ENCODE measurements at places on chromosomes 1 and 21.

GRCh38 chr1:159861218-159861617 is 1.2 kb downstream of the VSIG8 start:
- no peak for DNase-seq

DNA sequence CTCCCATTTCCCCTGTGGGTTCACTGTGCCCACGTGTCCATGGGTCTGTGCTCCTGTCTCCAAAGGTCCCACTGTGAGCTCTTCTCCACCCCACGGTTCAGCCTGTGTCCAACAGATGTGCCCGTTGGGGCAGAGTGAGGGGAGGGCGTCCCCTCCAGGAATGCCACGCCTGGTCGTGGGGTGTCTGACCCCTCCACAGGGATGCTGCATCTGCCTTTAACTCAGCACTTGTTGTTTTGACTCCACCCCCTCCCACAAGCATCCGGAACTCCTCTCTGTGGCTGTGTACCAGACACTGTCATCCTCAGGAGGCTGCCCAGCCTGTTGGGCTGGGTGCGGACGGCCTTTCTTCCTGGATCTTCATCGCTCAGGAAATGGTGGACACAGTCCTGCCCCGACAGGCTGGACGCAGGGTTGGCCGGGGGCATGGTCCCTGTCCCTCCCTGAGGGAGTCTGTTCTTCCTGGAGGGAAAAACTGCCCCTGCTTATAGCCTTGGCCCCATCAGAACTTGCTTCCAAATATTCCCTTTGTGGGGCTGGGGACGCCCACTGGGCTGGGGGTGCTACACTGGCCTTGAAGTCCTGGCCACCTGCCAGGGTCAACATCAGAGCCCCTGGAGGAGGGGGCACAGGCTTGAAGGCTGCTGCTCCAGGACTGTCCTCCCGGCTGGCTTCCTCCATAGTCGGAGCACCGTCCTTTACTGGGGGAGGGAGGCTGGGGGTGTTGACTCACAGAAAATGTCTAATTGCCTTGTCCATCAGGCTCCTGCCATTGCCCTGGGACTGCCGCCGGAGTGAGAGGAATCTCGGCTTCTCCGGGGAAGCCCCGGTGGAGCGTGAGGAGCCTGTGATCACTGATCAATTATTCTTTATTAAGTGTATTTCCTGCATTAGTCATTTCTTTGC is 182.0 kb upstream of the C1orf174 start:
- no peak for DNase-seq

DNA sequence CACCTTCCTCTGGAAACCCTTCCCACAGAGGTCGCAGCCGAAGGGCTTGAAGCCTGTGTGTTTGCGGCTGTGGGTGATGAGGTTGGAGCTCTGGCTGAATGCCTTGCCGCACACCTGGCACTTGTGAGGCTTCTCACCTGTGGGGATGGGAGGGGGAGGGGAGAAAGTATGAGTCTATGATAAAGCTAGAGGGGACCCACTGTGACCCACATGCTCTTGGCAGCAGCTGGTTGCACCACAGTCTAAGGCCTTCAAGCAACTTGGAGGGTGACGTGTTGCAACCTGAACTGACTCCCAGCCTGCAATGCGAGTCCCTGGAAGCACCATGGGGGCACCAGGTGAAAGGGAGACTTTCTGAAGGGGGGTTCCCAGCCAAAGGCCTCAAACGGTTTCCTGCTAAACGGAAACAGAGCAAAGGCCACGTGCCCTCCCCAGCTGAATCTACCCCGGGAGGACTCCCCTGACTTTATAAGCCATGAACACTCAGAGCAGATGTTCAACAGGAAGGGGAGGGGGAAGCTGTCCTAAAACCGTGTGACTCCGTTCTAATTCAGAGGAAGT is 10.6 kb downstream of the GFI1 start:
- DNase-seq, result no peak

GRCh38 chr1:28104866-28105467 is 16.6 kb upstream of the EYA3 start:
- peak; percentile 79 for DNase-seq

- DNase-seq, result no peak
Measured at GRCh38 chr1:8465013-8465412, 147.1 kb downstream of the SLC45A1 start.

DNA sequence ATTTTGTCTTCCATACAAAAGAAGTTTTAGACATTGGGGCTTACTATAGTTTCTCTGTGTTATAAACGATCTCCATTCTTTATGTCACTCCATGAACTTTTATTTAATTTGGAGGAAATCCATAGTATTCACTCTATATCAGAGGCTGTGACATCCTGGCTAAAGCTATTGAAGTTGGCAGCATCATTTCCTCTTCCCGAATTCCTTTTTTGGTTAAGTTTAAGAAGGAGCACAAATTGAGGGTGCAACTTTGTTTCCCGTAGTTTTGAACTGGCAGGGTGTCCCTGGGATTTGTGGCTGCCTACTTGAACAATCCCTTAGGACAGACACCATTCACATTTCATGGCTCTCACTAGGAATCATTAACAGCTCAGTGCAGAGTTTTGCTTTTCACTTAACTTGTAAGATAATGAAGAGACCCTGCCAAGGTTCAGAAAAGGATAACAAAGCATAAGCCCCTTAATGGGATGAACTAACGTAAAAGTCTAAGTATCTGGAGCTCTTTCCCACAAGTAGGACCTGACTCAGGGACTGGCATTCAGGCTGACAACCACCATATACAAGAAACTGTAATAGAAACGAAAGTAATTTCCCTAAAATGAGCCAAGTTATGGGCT is 13.9 kb downstream of the S1PR1 start:
- no peak for DNase-seq

- no peak for DNase-seq
Measured at GRCh38 chr1:30879126-30879786, 29.3 kb downstream of the SDC3 start.

- DNase-seq, result no peak
Measured at GRCh38 chr1:63896755-63897154, 122.9 kb downstream of the ROR1 start.

DNA sequence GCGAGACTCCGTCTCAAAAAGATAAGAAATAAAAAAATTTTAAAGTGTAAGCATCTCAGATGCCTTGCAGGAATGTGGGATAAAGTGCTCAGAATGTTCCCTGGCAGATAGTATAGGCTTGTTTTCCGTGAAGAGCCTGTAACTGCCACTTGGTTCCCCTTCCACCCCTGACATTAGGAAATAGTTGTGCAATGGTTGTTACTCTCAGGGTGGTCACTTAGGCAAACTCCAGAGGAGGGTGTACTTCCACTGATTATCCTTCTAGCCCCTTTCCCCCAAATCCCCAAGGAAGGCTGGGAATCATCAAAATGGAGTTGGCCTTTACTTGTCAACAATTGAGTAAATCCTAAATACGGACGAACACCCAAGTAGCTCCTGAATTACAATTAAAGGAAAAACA is 10.4 kb downstream of the RPL11 start:
- no peak for DNase-seq

DNA sequence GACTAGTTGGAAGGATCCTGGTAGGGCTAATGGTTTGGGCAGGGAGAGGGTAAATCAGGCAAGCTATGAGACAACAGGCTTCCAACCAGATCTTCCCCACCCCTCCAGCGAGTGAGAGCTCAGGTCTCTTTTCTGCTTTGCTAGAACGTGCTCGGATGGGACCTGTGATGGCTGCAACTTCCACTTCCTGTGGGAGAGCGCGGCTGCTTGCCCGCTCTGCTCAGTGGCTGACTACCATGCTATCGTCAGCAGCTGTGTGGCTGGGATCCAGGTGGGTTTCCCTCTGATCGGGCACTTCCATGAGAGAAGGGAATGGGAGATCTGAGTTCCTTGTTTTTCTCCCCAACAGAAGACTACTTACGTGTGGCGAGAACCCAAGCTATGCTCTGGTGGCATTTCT is 14.0 kb upstream of the SARS1 start:
- DNase-seq, result no peak

GRCh38 chr1:207923561-207923960 is 12.6 kb upstream of the CD34 start:
- DNase-seq, result no peak

GRCh38 chr1:87844251-87844650 is 515.6 kb downstream of the LMO4 start:
- no peak for DNase-seq

DNA sequence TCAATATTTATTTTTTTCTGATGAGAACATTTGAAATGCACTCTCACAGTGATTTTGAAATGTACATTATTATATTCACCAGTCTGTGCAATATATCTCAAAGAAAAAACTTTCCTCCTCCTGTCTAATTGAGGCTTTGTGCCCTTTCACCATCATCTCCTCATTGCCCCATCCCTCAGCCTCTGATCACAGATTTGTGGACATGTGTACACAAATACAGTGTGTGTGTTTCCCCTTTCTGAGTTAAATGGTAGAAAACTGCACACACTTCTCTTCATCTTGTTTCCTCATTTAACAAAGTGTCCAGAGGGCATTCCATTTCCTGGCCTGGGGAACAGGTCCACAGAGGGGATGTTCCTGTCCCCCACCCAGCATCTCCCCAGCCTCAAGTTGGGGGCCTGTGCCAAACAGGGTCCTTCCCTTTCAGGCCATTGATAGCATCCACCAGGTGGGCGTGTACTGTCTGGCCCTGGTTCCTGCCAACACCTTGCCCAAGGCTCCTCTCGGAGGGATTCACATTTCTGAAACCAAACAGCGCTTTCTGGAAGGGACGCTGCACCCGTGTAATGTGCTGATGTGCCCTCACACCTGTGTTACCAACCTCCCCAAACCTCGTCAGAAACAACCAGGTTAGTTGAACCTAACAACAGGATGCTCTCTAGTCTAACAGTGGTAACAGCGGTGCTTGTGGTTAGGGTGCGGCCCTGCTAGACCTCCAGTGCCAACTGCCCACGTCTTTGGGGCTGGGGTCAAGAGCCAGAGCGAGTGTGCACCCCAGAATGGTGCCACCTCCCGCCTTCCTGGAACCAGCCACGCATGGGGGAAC is 54.6 kb downstream of the S100B start:
- no peak for DNase-seq

GRCh38 chr1:20785907-20786252 is 1.2 kb downstream of the HP1BP3 start:
- DNase-seq, result no peak

GRCh38 chr1:151054971-151055547 is 4.4 kb downstream of the CDC42SE1 start:
- no peak for DNase-seq

DNA sequence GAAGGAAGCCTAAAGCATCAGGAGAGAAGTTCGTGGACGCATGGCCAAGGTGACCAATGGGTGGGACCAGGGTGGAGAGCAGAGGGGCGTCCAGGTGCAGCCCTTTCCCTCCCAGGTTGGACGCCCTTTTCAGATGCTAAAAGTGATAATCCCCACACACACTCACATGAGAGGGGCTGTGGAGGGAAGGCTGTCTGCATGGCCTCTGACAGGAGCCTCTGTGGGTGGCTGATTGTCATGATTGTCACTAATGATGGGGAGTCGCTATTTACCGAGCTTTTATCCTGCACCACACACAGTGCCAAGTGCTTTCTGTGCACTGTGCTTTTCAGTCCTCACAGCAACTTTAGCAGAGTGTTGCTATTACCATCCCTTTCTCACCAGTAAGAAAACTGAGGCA is 27.1 kb upstream of the C1QA start:
- no peak for DNase-seq

DNA sequence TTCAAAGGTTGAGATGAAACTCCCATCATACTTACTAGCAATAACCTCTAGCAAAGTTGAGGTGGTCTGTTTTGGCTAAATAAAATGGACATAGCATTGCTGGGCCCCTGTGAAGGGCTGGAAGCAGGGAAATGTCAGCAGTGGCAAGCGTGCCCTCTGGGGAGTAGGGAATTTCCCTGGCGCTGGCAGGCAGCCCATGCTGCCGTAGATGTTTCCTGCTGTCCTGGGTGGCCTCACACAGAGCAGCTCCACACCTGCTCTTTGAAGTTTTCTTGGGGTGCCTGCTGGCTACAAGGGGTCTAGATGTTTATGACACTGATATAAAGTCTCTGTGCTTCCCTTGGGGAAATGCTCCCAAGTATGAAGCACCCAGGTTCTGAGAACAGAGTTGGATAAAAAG is 30.2 kb downstream of the ADARB1 start:
- DNase-seq, result no peak

GRCh38 chr21:43590194-43590593 is 69.1 kb downstream of the HSF2BP start:
- no peak for DNase-seq

GRCh38 chr1:84505493-84506001 is 639 bp upstream of the SPATA1 start:
- peak; percentile 43 for DNase-seq

DNA sequence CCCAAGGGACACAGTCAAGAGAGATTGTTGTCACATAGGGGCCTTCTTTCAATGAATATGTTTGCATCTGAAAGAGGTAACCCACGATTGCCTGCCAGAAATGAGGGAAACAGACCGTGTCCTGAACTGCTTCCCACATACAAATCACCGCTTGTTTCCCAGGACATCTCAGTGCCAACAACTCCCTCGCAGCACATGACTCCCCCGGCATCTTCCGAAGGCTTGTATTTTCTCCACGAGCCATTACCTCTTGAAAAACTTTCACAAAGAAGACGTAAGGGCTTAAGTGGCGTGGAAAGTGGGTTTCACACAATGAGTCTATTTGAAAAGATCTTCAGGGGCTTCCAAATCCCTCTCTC is 31.6 kb upstream of the PDE9A start:
- DNase-seq, result no peak

DNA sequence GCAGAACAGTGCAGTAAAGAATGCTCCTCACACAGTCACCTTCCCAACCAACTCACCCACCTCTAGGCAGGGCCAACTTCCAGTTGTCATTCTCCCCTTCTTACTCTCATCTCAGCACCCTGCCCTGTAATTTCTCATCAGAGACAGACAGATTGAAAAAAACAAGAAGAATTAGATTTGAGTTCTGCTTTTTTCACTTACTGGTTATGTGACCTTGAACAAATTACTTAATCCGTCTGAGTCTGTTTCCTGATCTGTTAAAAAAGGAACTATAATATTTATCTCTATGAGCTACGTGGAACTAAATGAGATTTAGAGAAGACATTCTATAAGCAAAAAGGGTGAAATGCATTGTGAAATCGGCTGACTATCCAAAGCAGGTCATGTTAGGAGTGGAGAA is 330.3 kb downstream of the ZNF326 start:
- no peak for DNase-seq

GRCh38 chr1:21623410-21623961 is 45.7 kb downstream of the RAP1GAP start:
- DNase-seq, result no peak

- no peak for DNase-seq
Measured at GRCh38 chr1:2861143-2861987, 59.9 kb upstream of the TTC34 start.
